Hematopoietic multipotent progenitor cell (in vitro differentiated cells): ENCODE measurements at places on chromosomes 12 and 14.

- no peak for DNase-seq
These were observed 4.3 kb upstream of the FGD4 start for GRCh38 chr12:32395026-32395425.

- DNase-seq, result no peak
These were observed 37.2 kb downstream of the CRADD start for GRCh38 chr12:93714382-93714781.

DNA sequence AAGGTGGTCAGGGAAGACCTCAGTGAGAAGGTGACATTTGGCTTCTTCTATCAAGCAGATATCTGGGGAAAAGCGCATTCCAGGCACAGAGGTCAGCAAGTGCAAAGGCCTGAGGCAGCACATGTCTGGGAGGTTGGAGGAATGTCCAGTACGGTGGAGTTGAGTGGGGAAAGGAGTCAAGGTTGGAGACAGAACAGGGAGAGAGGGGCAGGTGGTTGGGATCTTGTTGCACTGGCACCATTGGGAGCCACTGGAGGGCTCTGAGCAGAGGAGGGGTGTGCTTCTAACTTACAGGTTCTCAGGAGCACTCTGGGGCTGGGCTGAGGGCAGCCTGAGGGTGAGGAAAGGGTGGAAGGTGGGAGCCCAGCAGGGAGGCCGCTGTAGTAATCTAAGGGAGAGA lies 52.1 kb downstream of the EID3 start:
- no peak for DNase-seq

GRCh38 chr12:497501-498160 lies 37.9 kb downstream of the B4GALNT3 start:
- DNase-seq, result no peak

DNA sequence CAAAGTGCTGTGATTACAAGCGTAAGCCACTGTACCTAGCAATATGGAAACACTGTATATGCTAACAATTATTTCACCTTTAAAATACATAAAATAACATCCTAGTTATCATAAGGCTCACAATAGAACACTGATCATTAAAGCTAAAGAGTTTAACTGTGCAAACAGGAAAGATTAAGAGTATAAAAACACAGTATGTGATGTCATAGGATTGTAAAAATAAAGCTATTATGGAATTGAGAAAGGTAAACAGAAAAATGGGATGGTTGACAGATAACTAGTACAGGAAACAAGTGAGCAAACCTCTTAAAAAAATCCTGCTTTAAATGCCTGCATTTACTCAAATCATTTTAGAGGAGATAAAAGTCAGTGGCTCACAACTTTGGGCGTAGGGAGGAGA lies 10.8 kb upstream of the IPO8 start:
- no peak for DNase-seq

- DNase-seq, result no peak
These were observed 149.4 kb downstream of the RPAP3 start for GRCh38 chr12:47556261-47557030.

DNA sequence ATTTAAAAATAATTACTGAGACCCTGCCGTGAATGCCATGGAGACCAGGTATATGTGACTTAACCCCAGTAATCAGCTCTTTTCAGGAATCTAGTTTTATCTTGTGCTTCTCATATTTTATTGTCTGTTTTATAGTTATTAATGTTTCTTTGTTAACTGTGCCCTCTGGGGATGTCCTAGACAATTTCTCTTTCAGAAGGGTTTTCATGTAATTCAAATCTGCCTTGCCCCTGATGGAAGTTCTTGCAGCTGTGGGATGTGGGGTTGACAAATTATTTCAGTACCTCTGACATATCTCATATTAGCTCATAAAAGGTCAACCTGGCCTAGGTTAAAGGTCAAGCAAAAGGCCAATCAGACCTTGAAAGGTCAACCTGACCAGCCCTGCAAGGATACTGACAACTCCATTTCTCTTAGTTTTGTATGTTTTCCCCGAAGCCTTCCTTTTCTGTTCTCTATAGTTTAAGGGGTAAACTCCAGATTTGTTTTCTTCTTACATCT lies 182.3 kb downstream of the SLC41A2 start:
- no peak for DNase-seq

DNA sequence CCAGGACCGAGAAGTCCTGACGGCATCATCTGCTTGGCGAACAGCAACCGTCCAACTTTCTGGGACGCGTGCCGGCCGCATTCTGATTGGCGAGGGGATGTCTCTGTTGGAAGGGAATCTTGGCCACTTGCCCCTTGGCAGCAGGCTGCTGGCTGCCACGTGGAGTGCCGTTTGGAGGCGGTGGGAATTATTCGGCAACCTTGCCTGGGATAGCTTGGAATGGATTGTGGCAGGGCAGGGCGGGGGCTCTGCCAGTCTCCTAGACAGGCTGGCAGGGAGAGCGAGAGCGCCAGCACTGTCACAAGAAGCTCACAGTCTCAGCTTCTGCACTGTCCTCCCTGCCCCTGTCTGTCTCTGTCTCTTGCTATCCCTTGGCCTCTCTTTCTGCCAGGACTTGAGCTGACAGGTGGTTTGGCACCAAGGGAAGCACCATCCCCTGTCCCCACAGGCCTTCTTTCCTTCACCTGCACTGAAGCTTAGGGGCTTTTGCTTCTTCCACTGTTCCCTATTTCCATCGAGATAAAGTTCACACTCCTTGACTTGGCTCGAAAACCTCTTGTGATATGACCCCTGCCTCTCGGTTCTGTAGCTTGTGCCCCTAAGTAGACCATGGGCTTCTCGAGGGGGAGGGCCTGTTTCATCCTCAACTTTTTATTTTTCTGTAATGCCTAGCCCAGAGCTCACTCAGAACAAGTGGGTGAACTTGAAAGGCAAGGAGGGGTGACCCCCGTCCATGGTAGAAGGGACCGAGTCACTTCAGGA lies 201.9 kb downstream of the PHETA1 start:
- DNase-seq, result no peak

DNA sequence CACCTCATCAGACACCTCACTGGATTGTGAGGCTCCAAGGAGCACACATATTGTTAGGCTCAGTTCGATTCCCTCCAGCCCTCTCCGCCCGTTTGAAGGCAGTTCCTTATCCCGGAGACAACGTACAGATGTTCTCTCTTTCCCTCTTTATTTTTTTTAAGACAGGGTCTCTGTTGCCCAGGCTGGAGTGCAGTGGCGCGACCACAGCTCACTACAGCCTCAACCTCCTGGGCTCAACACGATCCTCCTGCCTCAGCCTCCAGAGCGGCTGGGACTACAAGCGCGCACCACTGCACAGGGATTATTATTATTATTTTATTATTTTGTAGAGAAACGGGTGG lies 718 bp upstream of the TROAP start:
- no peak for DNase-seq

DNA sequence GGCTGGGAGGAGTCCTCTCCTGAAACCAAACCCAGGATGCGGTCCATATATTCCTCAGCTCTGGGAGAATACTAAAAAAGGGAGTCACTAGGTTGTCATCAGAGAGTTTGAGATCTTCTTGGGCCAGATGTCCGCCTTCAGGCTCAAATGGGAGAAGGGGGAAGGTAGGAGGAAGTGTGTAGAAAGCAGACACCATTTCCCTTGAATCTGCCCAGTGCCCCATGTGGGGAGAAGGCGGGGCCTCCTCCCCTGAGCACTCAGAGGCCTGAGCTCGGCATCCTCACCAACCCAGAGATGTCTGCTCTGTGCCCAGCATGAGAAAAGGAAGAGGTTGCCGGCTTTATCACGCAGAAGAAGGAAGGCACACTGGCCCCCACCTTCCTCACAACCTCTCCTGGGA lies 37.3 kb downstream of the LTBP2 start:
- no peak for DNase-seq

- no peak for DNase-seq
These were observed 200.0 kb downstream of the FOXG1 start for GRCh38 chr14:28966416-28967233.

DNA sequence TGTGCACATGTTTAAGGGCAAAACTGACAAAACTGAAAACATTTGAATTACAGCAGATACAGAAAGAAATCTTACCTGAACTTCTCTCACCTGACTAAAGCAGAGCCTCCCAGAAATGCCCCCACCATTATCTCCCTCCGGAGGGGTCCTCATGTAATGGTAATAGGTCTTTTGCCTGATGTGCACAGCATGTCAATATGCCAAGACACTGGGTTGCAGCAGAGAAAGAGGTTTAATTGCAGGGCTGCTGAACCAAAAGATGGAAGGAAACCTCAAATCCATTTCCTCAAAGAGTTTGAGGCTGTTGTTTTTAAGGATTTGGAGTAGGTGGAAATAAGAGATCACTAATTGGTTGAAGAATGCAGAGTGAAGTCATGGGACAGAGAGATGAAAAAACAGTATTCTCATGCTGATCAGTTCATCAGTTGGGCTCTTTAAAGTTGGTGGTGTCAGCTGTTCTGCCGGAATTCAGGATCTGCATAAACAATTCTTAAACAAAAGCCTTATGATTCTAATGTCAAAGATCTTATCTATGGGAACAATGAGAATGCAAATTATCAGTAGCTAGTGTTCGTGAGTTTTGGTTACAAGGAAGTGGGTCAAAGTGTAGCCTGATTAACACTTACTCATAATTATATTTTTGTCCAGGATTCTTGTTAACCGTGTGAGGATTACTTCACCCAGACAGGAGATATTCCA lies 18.2 kb downstream of the ANG start:
- no peak for DNase-seq

DNA sequence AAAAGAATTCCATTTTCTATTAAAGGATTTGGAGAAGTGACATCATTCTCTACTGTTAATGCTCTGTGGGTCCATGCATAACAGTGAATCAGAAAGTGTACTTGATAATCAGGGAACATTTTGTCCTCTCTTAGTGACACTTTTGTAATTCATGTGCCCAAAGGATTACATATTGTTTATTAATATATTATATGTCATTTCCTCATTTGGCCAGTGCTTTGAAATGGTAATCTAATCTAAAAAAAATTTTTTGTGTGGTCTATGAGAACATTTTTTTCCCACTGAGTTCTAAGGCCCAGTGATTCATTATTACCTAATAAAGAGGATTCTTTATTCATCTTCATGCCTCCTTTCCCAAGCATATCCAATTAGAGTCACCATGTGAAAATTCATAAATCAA lies 79.7 kb upstream of the MYF6 start:
- DNase-seq, result no peak

- DNase-seq, result no peak
These were observed 887.2 kb downstream of the NRXN3 start for GRCh38 chr14:79057333-79057732.

DNA sequence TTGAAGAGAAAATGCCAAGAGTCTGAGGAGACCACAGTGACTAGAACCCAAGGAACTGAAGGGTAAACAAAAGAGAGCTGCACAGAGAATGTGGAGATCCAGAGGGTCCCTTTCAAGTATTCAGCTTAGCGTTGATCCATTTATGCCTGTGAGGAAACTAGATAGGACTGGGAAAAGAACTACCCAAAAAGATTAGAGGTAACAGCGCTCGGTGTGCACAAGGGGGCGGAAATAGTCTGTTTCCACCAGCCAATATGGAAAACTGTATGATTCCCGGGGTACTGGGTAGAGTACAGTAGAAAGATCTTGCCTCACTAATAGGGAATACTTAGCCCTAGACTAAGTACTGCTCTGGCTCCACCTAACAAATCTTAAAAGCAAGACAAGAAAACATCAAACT lies 135.5 kb downstream of the DPF3 start:
- DNase-seq, result no peak

DNA sequence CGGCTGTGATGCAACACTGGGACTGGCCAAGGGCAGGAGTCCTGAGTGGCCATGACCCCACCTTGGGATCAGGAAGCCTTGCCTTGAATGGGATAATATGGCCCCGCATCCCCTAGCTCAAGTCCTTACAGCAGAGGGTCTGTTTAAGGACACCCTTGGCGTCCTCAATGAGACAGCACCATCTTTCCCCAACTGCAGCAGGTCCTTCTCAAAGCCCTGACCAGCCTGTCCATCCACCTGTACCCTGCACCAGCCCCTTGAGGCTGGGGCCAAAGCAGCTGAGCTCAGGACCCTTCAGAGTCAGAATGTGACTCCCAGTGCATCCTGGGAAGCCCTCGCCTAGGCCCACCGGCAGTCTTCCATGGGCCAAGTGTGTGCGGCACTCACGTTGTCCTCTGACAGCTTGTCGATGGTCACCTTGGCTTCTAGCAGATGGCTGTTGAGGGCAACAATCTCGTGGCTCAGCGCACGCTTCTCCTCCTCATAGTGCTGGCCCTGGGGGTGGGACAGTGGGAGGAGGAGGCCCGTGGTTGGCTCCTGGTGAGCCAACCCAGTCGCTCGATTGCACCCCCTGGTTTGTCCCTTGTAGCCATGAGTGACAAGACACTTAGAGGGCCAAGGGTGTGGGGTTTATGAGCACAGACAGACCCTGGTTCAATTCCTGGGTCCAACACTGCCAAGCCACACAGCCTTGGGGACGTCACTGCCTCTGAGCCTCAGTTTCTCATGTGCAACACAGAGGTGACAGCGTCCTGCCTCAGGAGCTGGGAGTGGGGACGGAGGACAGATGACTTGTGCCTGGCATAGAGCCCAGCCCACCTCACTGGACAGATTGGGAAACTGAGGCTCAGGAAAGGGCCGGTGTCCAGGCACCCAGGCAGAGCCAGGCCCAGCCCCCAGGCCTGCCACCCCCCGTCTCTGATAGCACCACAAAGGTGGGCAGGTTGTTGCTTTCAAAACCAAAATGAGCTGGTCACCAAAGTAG lies 43.5 kb downstream of the BEGAIN start:
- DNase-seq, result no peak

DNA sequence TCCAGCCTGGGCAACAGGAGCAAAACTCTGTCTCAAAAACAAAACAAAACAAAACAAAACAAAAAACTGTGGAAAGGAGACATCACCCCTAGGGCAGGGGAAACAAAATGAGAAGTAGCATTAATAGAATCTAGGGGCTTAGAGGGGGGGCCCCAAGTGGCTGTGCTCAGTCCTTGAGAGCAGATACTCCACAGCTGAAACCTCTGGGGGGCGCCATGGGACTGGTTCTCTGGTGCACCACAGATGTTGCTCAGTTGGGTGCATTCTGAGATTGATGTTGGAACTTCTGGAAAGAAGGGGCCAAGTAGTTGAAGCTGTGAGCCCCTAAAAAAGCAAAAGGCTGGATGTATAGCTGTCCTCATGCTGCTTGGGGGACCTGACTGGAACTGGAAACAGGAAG lies 11.8 kb upstream of the SYNE2 start:
- no peak for DNase-seq

GRCh38 chr12:90959538-90960139 lies 4.7 kb upstream of the CCER1 start:
- no peak for DNase-seq

GRCh38 chr12:95972832-95973456 lies 23.2 kb downstream of the HAL start:
- no peak for DNase-seq

DNA sequence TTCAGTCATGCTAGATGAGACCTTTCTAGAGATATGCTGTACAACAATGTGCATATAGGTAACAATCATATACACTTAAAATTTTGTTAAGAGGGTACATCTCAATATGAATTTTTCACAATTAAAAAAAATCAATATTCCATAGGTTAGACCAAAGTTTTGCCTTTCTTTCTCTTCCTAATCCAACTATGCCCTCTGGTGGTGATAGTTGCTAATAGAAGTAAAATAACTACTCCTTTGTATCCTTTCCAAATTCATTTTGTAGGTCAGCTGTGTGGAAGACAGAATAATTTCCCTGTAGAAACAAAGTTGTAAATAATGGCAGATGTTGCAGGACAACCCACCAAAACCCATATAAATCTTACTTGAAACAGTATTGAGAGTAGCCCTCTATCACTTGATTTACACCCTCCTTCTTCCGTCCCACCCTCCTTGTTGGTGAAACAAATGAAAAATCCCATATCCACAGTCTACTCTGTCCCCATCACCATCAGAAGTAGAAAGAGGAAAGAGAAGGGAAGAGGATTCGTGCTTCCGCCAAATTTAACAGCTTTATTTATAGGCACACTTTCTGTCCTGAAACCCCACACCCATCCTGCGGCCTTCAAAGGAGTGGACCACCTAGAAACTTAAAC lies 34.2 kb upstream of the KICS2 start:
- peak; percentile 84 for DNase-seq
